ENCODE measurements at places on chromosomes 2 and 18.
A peak's percentile ranks its signal among the peaks of the same experiment; 100 is the strongest.

- no peaks in the 10 kb centered on the region for H3K27me3 ChIP-seq
- H3K4me3 ChIP-seq, result no peak overlapping the region
- no peaks in the 10 kb centered on the region for H3K36me3 ChIP-seq
Measured at GRCh38 chr2:142065700-142066099, 65.1 kb downstream of the LRP1B start.

DNA sequence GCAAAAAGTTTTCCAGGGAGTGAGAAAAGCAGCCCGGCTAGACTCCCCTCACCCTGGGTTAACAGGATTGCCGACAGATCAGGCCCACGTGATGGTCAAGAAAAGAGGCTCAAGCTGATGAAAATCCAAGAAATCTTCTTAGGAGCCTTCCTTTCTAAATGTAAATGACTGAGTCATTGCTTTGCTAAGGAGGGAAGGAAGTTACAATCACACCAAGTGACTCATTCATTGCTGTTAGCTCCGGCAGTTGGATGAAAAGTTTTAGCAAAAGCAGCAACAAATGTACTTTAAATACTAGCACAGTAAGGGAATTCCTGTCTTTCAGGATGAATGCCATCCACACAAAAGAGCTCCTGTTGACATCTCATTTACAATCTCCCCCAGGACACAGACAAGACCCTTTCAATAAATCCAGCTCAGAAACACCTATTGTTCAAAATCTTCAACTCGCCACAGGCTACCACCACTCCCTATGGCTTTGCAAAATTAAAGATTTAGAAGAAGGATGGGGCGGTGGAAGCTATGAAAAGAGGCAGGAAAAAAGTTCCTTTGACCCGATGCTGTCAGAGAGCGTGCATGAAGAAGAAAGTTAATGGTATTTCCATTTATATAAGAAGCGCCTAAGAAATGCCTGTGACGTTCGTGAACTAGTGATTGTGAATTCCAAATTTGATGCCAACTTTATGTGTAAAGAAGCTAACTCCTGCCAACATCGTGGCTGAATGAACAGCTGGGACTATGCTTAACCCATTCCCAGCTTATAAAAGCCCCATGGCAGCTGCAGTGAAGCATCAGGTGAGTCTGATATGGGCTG lies 153.7 kb downstream of the TGIF1 start:
- H3K36me3 ChIP-seq, result peaks cover 2% of the 10 kb centered on the region
- H3K27ac ChIP-seq, result no peak overlapping the region
- peak; percentile 32 for DNase-seq
- no peak overlapping the region for H3K4me3 ChIP-seq
- peaks cover 33% of the 10 kb centered on the region for H3K4me1 ChIP-seq

DNA sequence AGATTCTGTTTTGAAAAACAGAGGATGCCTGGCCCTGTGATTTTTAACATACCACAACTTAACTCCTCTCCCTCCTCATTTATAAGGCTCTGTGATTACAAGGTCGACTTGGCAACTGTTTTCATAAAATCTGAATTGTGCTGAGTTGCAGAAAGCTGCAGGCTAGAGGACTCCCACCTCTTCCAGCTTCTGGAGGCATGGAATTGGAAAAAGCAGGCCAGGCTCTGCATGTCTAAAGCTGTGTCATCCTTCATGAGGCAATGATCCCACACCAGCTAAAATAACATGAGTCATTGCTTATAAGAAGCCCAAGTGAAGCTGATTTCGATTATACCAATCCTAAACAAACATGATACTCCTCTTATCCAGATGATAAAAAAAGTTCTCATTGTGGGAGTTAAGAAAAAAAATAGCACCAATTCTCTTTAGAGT lies 11.7 kb downstream of the ARHGAP28 start:
- no peak overlapping the region for H3K27ac ChIP-seq
- no peaks in the 10 kb centered on the region for H3K27me3 ChIP-seq
- DNase-seq, result no peak
- no peaks in the 10 kb centered on the region for H3K4me1 ChIP-seq
- H3K4me3 ChIP-seq, result no peak overlapping the region
- H3K36me3 ChIP-seq, result no peaks in the 10 kb centered on the region

- H3K4me3 ChIP-seq, result no peak overlapping the region
- H3K27me3 ChIP-seq, result no peaks in the 10 kb centered on the region
- no peaks in the 10 kb centered on the region for H3K36me3 ChIP-seq
- DNase-seq, result no peak
Measured at GRCh38 chr2:162478721-162479129, 134.8 kb downstream of the GCA start.

- no peak for DNase-seq
- H3K27me3 ChIP-seq, result no peaks in the 10 kb centered on the region
- H3K4me3 ChIP-seq, result no peak overlapping the region
- H3K36me3 ChIP-seq, result no peaks in the 10 kb centered on the region
- H3K27ac ChIP-seq, result no peak overlapping the region
Measured at GRCh38 chr2:126914811-126915500, 16.3 kb downstream of the TEX51 start.

DNA sequence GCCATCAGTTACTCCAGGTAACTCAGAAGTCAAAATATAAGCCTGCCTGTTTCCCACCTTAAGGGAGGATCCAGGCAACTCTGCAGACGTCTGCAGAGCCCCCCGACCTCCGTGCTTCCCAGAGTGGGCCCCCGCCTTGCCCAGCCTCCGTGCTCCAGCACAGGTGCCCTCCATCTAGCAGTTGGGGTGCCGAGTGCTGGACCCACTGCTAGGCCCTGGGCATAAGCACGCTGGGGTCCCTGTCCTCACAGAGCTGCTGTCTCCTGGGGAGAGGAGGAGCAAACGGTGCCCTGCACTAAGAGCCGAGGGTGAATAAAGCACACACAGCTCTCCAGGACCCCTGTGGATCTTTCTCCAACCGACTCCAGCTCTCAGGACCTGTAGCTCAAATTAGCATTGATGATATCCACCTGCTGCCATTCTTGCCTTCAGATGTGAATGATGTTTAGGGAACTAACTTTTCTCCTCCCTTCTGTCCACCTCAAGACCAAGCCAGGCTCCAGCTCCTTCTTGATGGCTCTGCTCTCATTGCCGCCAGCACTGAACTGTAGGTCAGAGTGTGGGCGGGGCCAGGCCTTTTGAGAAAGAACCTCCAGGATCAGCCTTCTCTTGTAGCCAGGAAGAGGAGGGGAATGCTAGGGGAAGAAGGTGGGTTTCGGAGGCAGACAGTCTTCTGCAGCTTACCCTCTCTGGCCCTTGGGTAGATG lies 121.2 kb downstream of the SMAD7 start:
- no peak overlapping the region for H3K27ac ChIP-seq
- peaks cover 7% of the 10 kb centered on the region for H3K36me3 ChIP-seq
- H3K4me3 ChIP-seq, result no peak overlapping the region
- peaks cover 33% of the 10 kb centered on the region for H3K4me1 ChIP-seq

- H3K4me1 ChIP-seq, result no peaks in the 10 kb centered on the region
- H3K27me3 ChIP-seq, result peaks cover 9% of the 10 kb centered on the region
- no peak overlapping the region for H3K27ac ChIP-seq
- no peaks in the 10 kb centered on the region for H3K36me3 ChIP-seq
Measured at GRCh38 chr2:219718066-219718465, 90.6 kb downstream of the SLC4A3 start.

Data from activated CD4-positive, alpha-beta T cell treated with anti-CD3 and anti-CD28 coated beads, Interleukin-2, amount 10 ng/mL, durations not matched to agents 7 days and 5 days (primary cell).